ENCODE measurements at places on chromosomes 5 and 9. TPM values are rescaled to one million over a fixed set of nuclear protein-coding genes. Genes with fewer than 3 reads are reported as not detected.

Gene FANCG
- total RNA-seq: 92.8 TPM

Gene WDR41
- 41.0 TPM for total RNA-seq

Gene ARL10
- 8.0 TPM for total RNA-seq

Gene MTMR12
- total RNA-seq: 24.0 TPM

Gene PCDHGC3
- total RNA-seq: 0.33 TPM

Gene ANKRD18A
- total RNA-seq: 3.9 TPM

Gene OR1J2
- total RNA-seq: not detected

Gene SOHLH1
- not detected for total RNA-seq

Gene ZNF366
- not detected for total RNA-seq

Gene SLC23A1
- not detected for total RNA-seq

Gene ORM2
- not detected for total RNA-seq

Gene THBS4
- 0.76 TPM for total RNA-seq

Gene GLDC
- total RNA-seq: 0.64 TPM

Gene NEUROG1
- total RNA-seq: not detected

- DNase-seq: no peak
These were observed 24.3 kb upstream of the CXCL14 start for GRCh38 chr5:135602882-135603721.

DNA sequence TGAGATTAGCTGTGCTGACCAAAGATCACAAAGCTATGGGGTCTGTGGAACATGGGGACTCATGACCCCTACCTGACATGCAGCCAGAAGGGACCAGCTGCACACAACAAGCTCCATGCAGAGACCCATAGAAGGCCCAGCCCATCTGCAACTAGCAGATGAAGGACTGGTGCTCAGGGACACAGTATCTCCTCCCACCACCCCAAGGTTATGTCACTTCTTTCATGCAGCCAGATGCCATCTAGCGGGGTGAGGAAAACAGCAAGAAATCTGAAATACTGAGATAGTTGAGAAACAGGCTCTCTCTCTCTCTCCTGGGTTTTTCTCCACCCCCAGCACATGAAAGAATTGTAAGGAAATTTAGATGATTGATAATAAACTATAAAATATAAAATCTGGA is 161.3 kb upstream of the DAPK1 start:
- DNase-seq: no peak

DNA sequence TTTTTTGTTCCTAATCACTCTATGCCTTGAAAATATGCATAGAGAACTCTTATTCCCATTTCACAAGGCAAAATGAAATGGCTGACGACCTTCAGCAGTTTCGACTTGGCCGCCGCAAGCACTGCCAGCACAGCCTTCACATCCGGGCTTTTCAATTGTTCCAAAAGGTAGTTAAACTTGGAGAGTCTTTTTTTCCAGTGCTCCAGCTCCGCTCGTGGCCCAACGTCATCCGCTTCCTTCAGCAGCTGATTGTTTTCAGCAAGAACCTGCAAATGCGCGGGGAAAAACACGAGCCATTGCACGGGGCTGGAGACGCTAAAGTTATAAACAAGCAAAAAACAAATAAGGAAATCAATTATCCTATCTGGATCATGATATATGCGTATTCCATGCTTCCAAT is 25.4 kb downstream of the DNAH5 start:
- DNase-seq: no peak

GRCh38 chr5:8908055-8908683 is 637.7 kb downstream of the SEMA5A start:
- peak; percentile 1 for DNase-seq

DNA sequence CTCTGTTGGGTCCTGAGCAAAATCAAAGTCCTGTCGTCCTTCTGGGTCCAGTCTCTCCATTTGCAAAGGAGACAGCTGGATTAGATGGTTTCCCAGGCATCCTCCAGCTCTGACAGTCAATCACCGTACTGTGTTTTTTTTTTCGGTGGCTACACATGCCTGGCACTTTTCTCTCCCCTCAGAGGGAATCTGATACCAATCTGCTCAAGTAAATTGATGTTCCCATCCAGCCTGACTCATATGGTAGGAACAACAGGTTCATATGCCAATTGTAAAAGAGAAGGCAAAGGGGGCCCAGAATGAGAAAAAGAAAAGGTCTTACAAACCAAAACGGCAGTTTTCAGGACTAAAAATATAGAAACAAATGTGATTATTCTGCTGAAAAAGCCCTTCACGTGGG is 1.2 kb downstream of the FBXO10 start:
- no peak for DNase-seq

DNA sequence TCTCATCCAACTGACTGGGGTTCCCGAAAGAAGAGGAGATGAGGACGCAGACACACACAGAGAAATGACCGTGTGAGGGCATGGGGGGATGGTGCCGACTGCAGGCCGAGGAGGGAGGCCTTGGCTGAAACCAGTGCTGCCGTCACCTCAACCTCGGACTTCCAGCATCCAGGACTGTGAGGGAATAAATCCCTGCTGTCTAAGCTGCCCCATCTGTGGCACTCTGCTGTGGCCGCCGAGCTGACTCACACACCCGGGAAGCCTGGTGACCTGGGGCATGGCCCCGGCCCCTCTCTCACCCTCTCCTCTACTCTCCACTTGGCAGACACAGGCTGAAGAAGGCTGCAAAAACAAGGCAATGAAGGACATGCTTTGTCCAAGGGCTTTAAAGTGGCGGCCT is 4.4 kb upstream of the COL5A1 start:
- no peak for DNase-seq

GRCh38 chr9:86508208-86508903 is 154.1 kb upstream of the TUT7 start:
- DNase-seq: no peak

DNA sequence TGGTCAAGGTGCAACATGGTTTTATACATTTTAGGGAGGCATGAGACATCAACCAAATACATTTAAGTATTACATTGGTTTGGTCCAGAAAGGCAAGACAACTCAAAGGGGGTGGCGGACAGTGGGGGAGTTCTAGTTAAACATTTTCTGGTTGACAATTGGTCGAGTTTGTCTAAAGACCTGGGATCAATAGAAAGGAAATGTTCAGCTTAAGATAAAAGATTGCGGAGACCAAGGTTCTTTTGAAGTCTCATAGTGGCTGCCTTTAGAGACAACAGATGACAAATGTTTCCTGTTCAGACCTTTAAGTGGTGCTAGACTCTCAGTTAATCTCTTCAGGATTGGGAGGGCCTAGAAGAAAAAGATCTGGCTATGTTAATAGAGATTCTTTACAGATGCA is 47.7 kb upstream of the TTC39B start:
- DNase-seq: no peak

GRCh38 chr5:6036006-6036405 is 342.3 kb downstream of the MED10 start:
- DNase-seq: no peak

- no peak for DNase-seq
These were observed 3.8 kb upstream of the COL27A1 start for GRCh38 chr9:114151426-114151956.

GRCh38 chr9:36479101-36479500 is 79.0 kb upstream of the RNF38 start:
- DNase-seq: no peak

- no peak for DNase-seq
These were observed 904 bp downstream of the GDNF start for GRCh38 chr5:37838933-37839341.

DNA sequence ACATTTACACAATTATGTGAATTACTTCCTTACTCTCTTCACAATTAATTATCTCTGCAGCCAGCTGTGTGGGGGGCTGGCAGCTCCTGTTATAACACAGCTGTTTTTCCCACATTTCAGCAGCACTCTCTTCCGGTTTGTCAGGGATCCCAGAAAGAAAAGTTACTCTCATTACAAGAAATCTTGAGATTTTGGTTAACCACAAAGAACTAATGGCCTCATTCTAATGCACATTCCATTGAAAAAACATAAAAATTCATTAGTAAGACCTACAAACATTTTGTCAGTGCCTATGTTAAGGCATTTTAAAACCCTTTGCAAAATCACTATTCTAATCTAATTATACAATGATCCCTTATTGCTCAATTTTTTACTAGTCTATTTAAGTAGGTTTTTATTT is 64.1 kb downstream of the PDE4D start:
- no peak for DNase-seq

DNA sequence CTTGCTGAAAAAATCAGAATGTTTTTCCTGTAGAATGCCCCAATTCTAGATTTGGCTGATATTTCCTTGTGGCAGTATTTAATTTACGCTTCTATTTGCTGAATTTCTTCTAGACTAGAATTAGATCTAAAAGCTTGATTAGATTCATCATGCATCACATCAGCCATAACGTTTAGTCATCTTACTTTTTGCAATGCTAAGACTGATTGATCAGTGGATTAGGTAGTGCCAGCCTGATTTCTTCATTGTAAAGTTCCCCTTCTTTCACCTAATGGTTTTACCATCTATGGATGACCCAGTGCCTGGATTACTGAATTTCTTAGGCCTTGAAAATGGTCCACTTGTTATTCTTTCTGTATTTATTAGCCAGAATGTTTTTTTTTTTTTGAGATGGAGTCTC is 83.9 kb downstream of the PBX3 start:
- DNase-seq: no peak

DNA sequence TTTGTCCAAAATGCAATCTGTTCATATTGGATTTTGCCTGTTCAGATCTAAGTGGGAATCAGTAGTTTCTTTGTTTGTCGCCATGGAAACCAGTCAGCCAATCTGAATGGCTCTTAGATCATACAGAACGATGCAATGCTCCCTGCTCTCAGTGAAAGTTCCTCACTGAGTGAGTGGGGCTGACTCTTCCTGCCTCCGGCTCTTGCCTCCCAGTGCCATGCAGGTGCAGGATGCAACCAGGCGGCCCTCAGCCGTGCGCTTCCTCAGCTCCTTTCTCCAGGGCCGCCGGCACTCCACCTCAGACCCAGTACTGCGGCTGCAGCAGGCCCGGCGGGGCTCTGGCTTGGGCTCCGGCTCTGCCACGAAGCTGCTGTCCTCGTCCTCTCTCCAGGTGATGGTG is at the start of gene PTPDC1:
Gene PTPDC1 (plus strand): TSS at position 151 of the 400 bp plus-strand sequence. CDS start 67 bp downstream, at position 218.
- DNase-seq: no peak

DNA sequence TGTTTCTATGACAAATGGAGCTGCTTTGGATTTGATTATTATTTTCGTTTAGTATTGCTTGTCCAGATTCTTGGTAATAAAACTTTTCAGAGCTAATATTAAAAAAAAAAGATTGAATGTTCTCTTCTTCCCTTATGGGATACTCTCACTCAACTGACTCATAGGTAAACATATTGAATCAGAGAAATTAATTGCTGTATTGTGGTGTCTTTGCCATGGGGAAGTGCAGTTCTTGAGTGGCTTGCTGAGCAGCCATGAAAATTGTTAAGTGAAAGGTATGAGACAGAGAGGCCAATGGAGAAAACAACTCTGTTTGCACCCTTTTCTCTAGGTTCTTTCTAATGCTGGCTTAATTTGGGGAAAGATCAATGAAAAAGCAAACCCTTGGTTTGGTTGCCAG is 149.9 kb upstream of the HMHB1 start:
- DNase-seq: no peak

GRCh38 chr5:61311836-61312808 is 19.9 kb upstream of the ZSWIM6 start:
- DNase-seq: no peak

GRCh38 chr5:109950634-109951033 is 260.9 kb downstream of the MAN2A1 start:
- no peak for DNase-seq

- no peak for DNase-seq
These were observed 12.4 kb downstream of the DIPK1B start for GRCh38 chr9:136724772-136725171.

DNA sequence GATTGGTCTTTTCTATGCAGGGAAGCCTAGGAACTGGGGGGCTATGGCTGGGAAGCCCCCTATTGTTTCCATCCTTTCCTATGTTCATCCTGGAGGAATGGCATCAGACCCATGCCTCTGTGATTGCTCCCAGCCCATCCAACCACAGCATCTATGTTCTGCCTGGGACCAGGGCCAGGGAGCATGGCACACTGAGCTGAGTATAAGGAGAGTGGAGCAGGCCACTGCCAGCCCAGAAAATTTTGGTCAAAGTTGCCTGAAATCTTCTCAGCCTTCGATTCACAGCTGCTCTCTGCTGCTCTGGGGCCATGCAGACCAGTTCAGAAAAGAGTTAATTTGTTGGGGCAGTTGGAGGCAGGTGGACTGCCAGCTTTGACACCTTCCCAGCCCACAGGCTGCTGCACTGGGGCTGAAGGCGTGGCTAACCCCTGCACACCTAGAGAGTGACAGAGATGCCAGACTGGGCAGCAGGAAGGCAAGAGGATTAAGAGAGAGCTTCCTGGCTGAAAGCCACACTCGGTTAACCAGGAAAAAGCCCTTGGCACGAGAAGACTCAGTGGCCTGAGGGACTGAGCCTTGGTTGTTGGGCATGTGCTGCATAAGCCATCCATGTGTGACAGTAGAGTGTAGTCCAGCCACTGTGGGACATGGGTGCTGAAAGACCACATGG is 12.1 kb downstream of the TGFBI start:
- DNase-seq: no peak

DNA sequence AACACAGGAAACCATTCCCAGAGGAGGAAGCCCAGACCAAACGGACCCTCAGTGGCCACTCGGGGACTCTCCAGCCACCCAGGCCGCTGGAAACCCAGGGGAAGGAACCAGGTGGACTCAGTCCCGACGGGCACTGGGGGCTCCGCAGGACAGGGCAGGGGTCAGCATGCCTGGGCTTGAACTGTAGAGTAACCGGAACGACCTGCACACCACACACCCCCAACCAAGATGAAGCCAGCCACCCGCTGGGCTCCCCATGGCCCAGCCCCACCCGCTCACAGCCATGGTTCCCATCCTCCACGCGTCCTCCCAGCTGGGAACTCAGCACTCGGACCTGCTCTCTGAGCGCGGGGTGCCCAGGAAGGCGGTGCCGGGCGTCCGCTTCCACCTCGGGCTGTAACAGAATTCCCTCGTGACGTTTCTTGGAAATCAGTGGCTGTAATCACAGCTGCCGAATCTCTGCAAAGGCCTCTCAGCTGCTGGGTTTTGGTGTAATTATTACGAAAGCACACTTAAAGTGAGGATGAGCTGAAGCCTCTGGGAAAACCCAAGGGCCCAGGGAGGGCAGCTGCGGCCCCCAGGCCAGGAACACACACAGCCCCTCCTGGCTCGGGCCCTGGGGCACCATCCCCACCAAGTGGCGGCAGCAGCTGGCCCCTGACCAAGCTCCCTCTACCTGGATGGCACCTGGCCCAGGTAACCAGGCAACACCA is 13.8 kb downstream of the NACC2 start:
- DNase-seq: no peak

- no peak for DNase-seq
These were observed 21.4 kb downstream of the GLRA1 start for GRCh38 chr5:151903243-151903653.

DNA sequence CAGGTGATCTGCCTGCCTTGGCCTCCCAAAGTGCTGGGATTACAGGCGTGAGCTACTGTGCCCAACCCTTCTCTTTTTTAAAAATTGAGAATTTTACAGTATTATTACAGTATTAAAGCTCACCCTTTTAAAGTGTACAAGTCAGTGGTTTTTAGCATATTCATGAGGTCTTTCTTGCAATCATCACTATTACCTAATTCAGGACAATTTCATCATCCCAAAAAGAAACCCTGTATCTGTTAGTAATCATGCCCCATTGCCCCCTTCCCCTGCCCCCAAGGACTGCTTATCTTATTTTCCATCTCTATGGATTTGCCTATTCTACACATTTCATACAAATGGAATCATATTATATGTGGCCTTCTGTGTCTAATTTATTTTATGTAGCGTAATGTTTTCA is 22.6 kb upstream of the MEGF9 start:
- DNase-seq: no peak

- DNase-seq: no peak
These were observed 277.2 kb upstream of the ADRA1B start for GRCh38 chr5:159638954-159639559.

Data from activated naive CD8-positive, alpha-beta T cell treated with anti-CD3 and anti-CD28 coated beads for 36 hours (primary cell).